HS-27A (cell line): ENCODE measurements at places on chromosomes 5 and 9.
A peak's percentile ranks its signal among the peaks of the same experiment; 100 is the strongest.

DNA sequence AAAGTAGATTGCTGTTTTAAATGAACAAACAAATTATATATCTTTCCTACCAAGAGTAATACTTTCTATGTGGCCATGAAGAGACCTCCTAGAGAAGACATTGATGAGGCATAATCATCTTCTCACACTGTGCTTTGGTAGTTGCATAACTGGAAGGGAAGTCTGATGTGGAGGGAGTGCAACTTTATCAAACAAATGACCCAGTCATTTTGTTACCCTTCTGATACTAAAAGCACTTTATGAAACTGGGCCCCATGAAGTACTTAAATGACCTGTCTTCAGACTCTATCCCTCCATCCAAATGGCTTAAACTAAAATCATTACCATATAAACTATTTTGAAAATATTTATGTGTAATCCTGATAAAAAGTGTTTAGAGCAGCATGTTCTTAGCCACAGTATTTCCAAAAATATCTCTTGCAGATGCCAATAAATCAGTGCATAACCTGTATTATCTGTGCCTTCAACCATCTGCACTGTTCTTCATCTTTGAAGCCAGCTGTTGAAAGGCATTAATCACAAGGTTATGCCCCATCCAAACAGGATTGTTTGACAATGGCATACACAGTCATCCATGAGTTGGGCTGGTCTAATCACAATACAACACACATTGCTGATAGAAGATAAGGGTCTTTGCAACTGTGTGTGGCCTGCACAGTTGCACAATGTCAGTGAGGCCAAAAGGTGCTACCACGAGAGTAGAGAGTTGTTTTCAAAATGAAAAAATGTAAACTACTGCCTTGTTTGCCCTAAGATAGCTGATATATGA lies 31.9 kb upstream of the MIER3 start:
- no peak for DNase-seq

DNA sequence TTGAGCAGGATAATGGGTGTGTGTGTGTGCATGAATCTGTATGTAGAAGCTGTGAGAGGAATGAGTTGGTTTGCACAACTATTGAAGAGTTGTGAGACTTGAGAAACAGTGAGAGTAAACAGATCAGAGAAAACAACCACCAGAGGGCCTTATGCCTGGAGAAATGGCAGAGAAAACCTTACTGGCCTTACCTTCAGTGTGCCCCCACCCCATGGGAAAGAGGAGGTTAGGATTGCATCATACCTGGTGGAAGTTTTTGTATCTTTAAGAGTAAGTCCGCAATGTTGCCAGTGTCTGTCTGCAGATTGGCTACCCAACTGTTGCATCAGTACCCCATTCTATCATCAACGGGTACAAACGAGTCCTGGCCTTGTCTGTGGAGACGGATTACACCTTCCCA lies 1909.4 kb upstream of the WWC1 start:
- DNase-seq, result no peak

- DNase-seq, result peak; percentile 66
These were observed 89.3 kb downstream of the SEMA5A start for GRCh38 chr5:9456435-9457042.

GRCh38 chr5:121384359-121384758 lies 467.3 kb upstream of the FTMT start:
- DNase-seq, result no peak

GRCh38 chr9:101512116-101512515 lies 21.5 kb upstream of the RNF20 start:
- no peak for DNase-seq
